ENCODE measurements at places on chromosomes 16 and 17. TPM values are rescaled to one million over a fixed set of nuclear protein-coding genes. Genes with fewer than 3 reads are reported as not detected.

WFIKKN1 gene
- 0.79 TPM for polyA plus RNA-seq

PLCD3 gene
- 13.6 TPM for polyA plus RNA-seq

NPIPA8 gene
- 15.5 TPM for polyA plus RNA-seq

MRC2 gene
- 15.9 TPM for polyA plus RNA-seq

SLX4 gene
- 2.4 TPM for polyA plus RNA-seq
